ENCODE measurements at places on chromosomes 16 and 17.

DNA sequence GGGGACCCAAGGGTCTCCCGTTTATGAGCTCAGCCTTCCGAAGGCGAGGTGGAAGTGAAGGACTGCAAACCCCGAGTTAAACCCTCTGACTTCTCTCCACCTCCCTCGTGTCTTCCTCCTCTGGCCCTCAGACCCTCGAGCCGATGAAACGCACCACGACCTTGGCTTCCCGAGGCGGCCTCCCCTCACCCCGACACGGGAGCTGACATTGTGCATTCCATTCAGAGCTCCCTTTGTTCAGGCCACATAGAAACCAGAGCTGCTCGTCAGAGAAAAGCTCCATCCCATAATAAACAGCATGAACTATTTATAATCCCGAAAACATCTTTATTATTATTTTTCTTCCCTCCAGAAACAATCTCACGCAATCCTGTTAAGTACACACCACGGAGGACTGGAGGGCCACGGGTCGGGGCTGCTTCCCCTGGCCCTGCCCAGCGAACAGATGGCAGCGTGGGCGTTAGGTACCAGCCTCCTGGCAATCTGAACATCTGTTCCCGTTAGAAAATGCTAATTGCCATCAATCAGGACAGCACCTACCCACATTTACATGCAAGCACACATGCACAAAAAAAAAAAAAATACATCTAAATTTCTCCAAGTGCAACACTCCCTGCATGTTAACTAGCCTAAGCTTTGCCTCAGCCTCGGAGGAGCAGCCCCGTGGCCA lies 145.7 kb downstream of the RBFOX3 start:
- DNase-seq: no peak

GRCh38 chr16:47905771-47906170 lies 250.0 kb downstream of the ABCC12 start:
- no peak for DNase-seq

DNA sequence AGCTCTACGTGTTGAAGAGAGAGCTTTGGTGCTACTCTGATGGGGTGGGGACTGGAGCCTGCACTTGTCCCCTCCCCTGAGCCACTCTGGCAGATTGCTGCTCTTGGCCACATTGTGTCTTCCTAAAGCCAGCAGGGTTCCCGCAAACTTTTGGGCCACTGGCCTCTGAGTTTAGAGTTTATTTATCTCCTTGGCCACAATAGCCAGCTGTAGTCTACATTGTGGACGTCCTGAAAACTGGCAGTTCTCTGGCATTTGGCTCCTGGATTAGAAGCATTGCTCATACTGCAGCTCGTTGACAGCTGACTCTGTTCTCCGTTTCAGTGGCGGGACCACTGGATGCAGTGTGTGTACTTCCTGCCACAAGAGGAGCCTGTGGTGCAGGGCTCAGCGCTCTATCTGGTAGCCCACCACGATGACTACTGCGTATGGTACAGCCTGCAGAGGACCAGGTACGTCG lies 34.6 kb downstream of the PRMT7 start:
- no peak for DNase-seq

DNA sequence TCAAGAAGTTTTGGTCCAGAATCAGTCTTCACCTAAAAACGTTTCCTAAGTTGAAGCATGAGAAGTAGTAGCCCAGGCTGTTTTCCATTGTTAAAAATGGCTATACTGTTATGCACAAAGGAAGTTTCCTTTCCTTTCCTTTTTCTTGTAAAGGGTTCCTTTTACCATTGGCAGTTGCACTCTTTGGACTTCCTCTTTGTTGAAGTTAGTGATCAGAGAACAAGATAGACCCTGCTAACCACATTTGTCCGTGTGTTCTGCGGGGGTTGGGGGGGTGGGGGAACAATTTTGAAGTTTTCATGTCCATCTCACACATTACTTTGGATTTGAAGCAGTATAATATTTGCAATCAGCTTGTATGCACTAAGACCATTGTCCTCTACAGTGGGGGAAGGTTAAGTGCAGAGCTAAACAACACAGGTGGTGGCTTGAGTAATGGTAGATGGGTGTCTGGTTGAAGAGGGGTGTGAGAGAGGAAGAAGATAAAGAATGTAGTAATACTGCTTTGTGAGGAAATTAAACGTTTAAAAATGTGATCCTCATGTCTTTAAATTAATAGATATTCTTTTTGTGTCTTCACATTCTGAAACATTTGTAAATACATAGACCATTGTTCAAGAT lies 1.4 kb downstream of the LPCAT2 start:
- no peak for DNase-seq

DNA sequence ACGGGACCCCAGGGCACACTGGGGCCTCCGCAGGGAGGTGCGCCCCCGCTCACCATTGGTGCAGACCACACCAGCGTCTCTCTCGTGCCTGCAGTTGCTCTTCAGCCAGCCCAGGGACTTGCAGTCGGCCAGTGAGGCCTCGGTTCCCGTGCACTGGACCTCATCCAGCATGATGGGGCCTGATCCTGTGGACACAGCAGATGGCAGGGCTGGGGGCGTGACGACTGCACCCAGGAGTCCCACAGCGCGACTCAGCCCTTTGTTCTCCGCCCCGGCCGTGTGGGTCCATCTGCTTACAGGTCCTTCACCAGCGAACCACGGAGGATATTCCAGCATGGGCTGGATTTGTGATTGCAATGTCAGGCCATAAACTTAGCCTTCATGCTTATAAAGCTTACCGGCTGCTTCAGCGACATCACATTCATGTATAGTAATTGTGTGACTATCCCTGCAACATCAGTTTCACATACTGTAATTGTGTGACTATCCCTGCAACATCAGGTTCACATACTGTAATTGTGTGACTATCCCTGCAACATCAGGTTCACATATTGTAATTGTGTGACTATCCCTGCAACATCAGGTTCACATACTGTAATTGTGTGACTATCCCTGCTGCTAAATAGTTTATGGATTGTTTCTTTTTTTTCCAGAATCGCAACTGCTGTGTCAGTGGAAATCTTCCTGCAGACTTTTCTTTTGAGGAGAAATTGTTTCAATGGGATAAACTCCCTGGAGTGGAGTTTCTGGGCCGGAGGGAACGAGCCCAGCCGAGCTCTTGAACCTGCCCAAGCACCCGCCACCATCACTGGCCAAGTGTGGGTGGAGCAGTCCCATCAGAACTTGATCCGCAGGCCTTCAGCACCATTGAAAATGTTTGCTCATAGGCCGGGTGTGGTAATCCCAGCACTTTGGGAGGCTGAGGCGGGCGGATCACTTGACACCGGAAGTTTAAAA lies 4.8 kb downstream of the LGALS3BP start:
- no peak for DNase-seq

GRCh38 chr17:39508987-39509386 lies 47.7 kb downstream of the CDK12 start:
- no peak for DNase-seq

- no peak for DNase-seq
These were observed 36.1 kb downstream of the GINS2 start for GRCh38 chr16:85652431-85653221.

- DNase-seq: no peak
These were observed 95.1 kb upstream of the CNTNAP4 start for GRCh38 chr16:76182041-76182635.

All from stimulated activated CD4-positive, alpha-beta T cell treated with anti-CD3 and anti-CD28 coated beads, Interleukin-15, amount 100 ng/mL, for 48 hours (primary cell).